Endothelial cell of umbilical vein (primary cell): ENCODE measurements at places on chromosomes 3 and 15.

- no peak for DNase-seq
These were observed 15.3 kb upstream of the ABHD17C start for GRCh38 chr15:80679804-80680175.

GRCh38 chr3:56782215-56782614 lies 19.5 kb downstream of the ARHGEF3 start:
- DNase-seq: no peak

- DNase-seq: no peak
These were observed 1.9 kb downstream of the MEX3B start for GRCh38 chr15:82043796-82044372.

DNA sequence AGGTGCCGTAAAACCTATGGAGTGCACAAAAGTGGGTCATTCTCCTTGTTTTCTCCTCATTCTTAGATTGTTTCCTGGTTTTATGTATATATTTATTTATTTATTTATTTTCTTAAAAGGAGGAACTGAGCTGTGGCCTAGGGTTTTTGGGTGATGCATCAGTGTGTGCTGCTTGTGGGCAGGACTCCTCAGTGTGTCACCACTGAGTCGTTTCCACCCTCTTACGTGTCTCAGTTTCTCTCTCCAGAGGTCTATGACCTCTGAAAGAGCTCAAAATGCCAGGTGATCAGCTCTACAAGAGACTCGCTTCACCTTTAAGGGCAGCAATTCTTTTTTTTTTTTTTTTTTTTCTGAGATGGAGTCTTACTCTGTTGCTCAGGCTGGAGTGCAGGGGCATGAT lies 72.9 kb downstream of the CD200 start:
- no peak for DNase-seq
